Caudate nucleus (tissue), 63 donors: ENCODE measurements at places on chromosomes 6 and 20.

DNA sequence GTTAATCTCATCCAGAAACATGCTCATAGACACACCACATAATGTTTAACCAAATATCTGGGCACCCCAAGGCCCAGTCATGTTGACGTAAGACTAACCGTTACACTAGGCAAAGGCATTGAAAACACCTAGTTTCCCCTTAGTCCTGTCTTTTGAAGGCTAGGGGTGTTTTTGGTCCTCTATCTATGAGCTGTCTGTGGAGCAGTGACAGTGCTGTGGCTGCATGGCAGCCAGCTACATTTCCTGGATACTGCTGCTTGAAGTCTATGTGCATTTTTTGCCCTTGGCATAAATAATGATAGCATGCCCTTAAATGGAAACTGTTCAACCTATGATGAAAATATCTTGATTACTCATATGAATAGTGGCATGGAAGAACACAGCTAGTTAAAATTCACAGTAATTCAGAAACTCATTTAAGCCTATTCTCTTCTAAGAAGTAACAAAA, 18.6 kb downstream of the FARS2 start:
- no peak for DNase-seq

- no peak for DNase-seq
Observed at GRCh38 chr20:33812152-33812849, 1.2 kb downstream of the CHMP4B start.

- DNase-seq = no peak
Observed at GRCh38 chr6:18161431-18161830, 6.2 kb downstream of the KDM1B start.

- no peak for DNase-seq
Observed at GRCh38 chr20:62359043-62359490, 8.0 kb downstream of the LAMA5 start.

- DNase-seq = no peak
Observed at GRCh38 chr6:42345696-42346416, 105.9 kb downstream of the TRERF1 start.

GRCh38 chr6:150906641-150907326, 41.3 kb downstream of the MTHFD1L start:
- DNase-seq = no peak

DNA sequence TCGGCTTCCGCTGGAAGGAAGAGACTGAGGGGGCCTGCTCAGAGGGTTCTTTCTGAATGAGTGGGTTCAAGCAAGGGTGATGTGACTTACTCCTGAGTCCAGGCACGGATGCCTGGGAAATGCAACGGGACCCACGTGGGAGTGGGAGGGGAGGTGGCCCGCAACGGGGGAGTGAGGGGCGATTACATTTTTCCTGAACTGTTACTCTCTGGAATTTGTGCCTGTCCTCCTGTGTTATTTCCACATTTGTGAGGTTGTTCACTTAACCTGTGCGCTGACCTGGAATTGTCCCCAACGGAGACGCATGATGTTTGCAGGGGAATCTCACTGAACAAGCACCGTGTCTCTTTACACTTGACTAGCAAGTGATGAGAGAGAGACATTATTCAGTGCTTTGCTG, 209.4 kb downstream of the CDH4 start:
- DNase-seq = no peak

DNA sequence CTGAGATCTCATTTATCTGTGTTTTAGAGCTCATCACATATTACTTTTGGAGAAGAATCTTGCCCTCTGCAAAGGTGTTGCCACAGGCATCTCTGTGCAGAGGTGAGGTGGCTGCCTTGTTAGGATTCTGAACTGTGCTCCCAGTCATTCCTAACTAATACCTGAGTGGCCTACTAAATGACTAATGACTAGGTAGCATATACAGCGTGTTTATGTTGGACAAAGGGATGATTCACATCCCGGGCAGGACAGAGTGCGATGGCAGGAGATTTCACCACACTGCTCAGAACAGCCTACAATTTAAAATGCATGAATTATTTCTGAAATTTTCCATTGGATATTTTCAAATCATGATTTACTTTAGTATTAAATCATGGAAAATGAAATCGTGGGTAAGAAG, 23.1 kb upstream of the CGA start:
- no peak for DNase-seq

DNA sequence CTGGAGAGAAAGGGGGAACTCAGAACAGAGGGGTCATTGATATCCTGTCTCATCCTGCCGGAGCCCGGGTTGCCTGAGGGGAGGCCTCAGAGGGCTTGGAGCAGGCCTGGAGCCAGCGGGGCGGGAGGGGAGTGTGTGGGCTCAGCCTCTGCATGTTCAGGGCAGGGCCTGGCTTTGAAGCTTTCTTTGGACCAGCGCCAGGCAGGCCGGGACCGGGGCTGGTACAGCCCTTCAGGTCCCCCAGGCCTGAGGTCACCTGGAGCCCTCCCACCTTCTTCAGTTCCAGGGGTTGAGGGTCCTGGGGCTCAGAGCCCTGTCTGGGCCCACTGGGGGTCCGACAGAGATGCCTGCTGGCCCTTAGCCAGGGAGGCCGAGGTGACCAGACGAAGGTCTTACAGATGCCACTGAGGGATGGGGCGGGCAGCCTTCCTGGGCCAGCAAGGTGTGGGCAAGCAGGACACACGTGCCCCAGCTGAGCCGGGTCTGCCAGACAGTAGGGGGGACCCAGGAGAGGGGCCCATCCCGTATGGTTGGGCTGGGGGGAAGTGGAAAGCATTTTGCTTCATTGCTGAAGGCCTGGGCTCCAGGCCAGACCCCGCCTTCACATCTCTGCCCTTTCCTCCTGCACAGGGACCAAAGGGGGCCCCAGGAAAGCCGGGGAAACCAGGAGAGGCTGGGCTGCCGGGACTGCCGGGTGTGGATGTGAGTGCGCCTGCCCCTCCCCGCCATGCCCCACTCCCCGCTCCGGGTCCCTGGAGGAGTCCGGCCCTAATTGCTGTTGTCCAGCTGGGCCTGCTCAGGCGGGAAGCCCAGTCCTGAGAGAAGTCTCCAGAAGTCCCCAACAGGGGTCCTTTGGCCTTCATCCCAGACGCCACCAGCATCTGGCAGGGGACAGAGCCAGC, 2.0 kb downstream of the COL9A3 start:
- peak; percentile 36 for DNase-seq

- no peak for DNase-seq
Observed at GRCh38 chr6:163554663-163555062, 140.1 kb downstream of the QKI start.

DNA sequence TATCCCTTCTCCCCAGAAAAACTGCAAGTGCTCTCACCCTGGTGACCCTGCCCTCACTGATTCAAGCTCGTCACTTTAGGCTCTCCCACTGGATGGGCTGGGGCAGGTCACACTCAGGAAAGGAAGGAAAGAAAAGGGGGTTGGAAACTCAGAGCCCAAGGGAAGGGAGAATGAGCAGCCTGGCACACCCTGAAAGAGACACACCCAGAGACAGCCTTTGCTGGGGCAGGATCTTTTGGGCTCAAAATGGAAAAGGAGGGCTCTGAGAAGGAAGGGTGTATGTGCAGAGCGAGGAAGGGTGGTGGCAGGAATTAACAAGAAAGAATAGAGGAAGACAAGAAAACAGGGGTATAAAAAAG, 2.5 kb downstream of the PPP1R18 start:
- DNase-seq = no peak

DNA sequence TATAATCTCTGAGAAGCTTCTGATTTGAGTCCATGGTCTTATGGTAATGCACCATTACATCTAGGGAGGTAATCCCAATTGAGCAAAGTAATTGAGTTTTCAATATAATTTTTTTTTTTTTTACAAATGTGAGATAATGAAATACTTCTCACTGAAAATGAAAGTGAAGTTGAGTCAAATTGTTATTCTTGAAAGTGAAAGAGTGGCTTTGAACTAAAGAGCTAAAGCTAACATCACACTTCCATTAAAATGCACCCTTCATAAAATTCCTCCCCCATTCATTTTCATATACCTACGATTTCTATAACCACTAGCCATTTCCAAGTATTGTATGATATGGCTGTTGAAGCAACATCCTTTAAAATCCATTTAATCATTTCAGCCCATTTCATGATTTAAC, 149.1 kb upstream of the IMPG1 start:
- DNase-seq = no peak

GRCh38 chr6:33419580-33420490, at the start of gene SYNGAP1:
TSS of gene SYNGAP1 (plus strand) at chr6:33420065. CDS start at chr6:33420265, 200 bp downstream.
- DNase-seq = no peak

DNA sequence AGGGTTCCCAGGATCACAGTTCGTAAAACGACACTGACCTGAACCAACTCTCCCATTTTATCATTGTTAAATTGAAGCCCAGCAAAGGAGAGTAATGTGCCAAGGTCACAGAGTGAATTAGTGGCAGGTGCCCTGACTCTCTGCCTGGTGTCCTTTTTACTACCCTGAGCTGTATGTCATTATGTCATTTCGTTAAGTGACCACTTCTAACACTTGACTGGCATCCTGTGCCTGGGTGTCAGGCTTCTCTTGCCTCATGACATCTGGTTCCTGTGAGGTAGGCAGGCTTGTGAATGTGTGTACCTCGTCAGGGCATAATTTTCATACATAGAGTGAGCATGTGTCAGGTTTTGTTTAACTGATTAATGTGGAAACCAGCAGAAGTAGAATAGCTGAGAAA, 48.6 kb downstream of the RALY start:
- no peak for DNase-seq

DNA sequence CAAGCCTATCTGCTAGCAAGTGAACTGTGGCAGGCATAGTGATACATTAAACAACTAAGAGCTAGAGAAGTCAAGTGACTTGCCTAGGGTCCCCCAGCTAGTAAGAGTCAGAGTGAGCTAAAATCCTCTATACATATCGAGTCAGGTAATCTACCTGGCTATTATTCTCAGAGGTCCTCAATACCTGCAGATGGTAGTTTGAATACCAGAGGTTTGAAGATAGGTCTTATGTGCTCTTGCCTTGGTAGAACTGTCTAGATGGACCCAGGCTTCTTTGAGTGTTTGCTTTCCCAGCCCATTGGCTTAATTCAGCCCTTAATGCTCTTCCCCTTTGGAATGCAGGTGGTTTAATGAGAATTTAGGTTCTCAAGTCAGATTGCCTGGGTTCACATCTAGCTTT, 1.1 kb downstream of the ERGIC3 start:
- no peak for DNase-seq

DNA sequence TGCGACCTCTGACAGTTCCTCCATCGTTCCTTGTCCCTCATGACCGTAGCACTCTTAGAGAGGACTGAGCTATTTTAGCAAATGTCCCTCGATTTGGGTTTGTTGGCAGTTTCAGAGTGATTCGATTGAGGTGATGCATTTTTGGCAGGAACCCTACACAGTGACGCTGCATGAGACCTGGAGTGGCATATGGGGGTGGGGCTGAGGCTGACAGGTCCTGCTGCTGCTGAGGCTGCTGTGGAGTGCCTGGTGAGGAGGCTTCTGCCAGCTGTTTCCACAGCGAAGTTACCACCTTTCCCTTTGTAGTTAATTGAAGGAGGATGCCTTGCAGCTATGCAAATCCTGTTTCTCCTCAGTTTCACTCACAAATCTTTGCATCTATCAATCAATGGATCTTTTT, 19.8 kb downstream of the PXDC1 start:
- no peak for DNase-seq

DNA sequence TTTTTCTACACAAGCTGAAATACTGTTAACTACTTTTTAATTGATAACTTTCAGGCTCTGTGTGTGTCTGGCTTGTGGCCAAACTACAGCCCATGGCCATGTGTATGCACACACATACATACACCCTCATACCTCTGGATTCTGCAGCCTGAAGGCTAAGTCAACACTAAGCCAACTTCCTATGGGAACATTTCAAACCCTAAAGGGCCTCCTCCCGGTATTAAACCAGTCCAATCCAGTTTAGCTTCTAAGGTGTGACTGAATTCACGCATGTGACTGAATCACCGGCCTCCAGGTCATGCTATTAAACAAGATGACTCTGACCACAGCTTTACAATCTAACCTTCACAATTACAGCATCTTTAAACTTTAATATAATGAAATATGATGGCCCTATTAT, 20.7 kb upstream of the DST start:
- no peak for DNase-seq

- no peak for DNase-seq
Observed at GRCh38 chr6:170087941-170088581, 202.8 kb downstream of the DLL1 start.

GRCh38 chr6:21710908-21711627, 117.5 kb downstream of the SOX4 start:
- DNase-seq = no peak

DNA sequence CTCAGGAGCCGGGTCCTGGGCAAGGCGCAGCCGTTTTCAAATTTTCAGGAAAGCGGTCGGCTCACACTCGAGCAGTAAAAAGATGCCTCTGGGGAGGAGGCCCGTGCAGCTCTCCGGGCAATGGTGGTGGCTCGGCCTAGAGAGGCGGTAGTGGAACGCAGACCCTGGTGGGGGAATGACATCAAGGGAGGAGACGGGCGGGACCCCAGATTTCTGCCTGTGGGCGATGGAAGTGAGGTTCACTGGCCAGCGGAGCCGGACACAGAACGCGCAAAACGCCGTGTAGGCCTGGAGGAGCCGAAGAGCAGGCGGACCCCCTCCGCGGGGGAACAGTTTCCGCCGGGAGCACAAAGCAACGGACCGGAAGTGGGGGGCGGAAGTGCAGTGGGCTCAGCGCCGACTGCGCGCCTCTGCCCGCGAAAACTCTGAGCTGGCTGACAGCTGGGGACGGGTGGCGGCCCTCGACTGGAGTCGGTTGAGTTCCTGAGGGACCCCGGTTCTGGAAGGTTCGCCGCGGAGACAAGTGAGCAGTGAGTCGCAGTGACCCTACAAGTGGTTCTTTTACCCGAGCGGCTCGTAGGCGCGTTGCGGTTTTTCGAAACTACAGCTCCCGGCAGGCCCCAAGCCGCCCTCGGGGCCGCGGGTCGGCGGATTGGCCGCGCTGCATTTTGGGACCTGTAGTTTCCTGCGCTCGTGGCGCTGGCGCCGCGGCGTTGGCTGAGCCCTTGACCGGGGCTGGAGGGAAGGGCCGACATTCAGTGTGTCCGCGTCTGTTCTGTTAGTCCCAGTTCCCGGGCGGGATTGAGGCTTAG, at the start of gene RTEL1:
Gene RTEL1 (plus strand): TSS at position 376 of the 812 bp plus-strand sequence. CDS start 1,091 bp downstream, outside the sequence.
- DNase-seq = peak; percentile 76

GRCh38 chr6:18141805-18142590, 12.9 kb downstream of the TPMT start:
- DNase-seq = no peak
